ENCODE measurements at places on chromosomes 2 and 18. TPM values are rescaled to one million over a fixed set of nuclear protein-coding genes. Genes with fewer than 3 reads are reported as not detected.

DNA sequence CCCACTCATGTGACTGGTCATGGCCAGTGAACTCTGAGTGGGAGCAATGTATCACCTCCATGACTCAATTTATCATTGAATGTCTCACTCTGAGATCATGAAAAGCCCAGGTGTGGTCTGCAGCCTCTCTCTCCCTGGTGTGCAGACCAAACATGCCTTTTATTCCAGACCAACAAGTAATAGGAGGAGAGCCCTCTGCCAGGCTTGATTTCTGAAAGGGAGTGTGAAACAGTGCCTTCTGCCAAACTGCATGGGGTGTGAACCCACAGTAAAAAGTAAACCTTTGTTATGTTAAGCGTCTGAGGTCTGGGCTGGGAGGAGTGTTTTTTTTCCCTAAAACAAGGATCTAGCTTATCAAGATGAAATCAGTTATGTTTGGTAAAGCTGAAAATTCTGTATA lies 601.2 kb downstream of the ADCYAP1 start:
- no peak overlapping the region for H3K27ac ChIP-seq
- no peaks in the 10 kb centered on the region for H3K27me3 ChIP-seq
- no peaks in the 10 kb centered on the region for H3K4me1 ChIP-seq
- no peak for DNase-seq
- no peaks in the 10 kb centered on the region for H3K36me3 ChIP-seq
- no peak overlapping the region for H3K4me3 ChIP-seq

- H3K27me3 ChIP-seq: no peaks in the 10 kb centered on the region
- H3K27ac ChIP-seq: peak overlapping the region; percentile 64
- H3K4me1 ChIP-seq: peaks cover 27% of the 10 kb centered on the region
- H3K36me3 ChIP-seq: peaks cover 32% of the 10 kb centered on the region
- H3K4me3 ChIP-seq: no peak overlapping the region
Observed at GRCh38 chr2:26114151-26114550, 58.7 kb upstream of the GAREM2 start.

DNA sequence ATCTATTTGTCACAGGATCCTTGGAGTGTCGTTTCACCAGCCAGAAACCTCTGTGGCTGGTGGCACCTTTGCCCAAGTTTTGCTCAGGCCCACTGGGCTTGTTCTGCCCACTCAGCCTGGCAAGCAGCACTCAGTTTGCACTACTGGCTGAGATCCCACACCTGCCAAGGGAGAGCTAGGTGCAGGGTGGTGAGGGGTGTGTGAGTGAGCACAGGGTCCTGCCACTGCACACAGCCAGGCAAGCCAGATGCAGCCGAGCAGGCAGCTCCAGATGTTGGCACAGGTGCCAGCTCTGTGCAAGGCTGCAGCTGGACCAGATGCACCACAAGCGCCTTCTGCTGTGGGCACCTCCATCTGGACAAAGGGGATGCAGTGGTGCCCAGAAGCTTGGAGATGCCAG lies 281.7 kb upstream of the UBE2E3 start:
- no peak overlapping the region for H3K4me3 ChIP-seq
- no peaks in the 10 kb centered on the region for H3K36me3 ChIP-seq
- DNase-seq: no peak
- no peaks in the 10 kb centered on the region for H3K4me1 ChIP-seq
- H3K27ac ChIP-seq: no peak overlapping the region

The SPRED2 gene
- 18.9 TPM for total RNA-seq

The ABCG5 gene
- not detected for total RNA-seq
